ENCODE measurements at places on chromosomes 1 and 21.

DNA sequence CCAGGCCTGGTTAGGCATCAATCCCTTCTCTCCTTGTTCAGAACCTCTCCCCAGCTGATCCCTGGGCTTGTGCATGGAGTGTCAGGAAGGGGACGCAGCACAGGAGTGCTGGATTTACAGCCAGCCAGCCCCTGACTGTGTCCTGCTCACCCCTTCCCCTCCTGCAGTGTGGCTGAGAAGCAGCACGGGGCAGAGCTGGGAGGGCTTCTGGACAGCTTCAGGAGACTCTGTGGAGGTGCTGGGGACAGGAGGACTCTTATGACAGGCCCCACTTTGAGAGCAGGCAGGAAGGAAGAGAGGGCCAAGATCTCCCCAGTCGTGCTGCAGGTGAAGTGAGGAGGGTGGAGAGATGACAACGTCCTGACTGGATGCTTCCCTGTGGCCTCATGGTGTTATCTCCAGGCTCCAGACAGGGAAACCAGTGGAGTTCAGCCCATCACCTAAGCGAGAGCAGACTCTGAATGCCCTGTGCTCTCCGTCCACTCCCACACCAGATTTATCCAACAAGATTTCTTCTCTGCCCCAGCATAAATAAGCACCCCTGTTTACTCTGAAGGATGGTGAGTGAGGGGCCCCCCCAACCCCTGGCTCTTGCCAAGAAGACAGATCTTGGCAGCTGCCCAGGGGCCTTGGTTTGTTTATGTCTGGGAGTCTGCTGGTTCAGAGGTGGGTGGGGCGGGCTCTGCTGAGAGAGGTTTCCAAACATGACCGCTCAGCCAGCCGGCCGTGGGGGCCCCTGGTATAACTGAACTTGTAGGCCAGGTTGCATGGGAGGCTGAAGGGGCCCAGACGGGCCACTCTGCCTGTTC, 21.3 kb downstream of the TMCC2 start:
- DNase-seq = no peak

- DNase-seq = no peak
Observed at GRCh38 chr1:9719978-9720722, 68.6 kb downstream of the PIK3CD start.

DNA sequence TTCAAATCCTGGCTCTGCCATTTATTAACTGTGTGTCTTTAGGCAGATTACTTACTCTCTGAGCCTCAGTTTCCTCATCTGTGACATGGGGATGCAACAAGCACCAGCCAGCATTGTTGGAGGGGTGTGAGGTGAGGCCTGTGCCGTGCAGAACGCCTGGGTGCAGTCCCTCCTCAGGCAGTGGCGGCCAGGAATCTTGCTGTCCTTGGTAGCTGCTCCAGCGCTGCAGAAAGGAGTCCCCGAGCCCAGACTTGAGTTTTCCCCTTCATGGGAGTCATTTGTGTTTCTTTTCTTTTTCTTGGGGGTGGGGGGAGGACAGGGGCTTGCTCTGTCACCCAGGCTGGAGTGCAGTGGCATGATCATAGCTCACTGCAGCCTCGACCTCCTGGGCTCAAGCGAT, 46.6 kb downstream of the DISP3 start:
- no peak for DNase-seq

GRCh38 chr1:161082996-161083747, 6.2 kb downstream of the NECTIN4 start:
- DNase-seq = no peak

- DNase-seq = no peak
Observed at GRCh38 chr21:43854773-43855633, 10.0 kb upstream of the AGPAT3 start.

GRCh38 chr1:214862421-214862820, 220.1 kb upstream of the KCNK2 start:
- DNase-seq = no peak

GRCh38 chr1:196063952-196064351, 544.3 kb downstream of the KCNT2 start:
- no peak for DNase-seq
